ENCODE measurements at places on chromosomes 1 and 21.

DNA sequence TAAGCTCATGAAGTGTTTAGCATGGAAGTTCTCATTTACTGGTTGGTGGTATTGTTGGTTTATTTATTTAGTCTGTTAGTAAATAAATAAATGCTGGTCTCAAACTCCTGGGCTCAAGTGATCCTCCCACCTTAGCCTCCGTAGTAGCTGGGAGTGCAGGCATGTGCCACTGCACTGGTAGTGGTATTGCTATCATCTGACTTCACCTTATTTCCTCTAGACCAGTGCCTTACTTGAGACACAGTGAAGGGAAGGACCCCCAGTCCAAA is 1.4 kb upstream of the SLC2A1 start:
- DNase-seq = no peak

DNA sequence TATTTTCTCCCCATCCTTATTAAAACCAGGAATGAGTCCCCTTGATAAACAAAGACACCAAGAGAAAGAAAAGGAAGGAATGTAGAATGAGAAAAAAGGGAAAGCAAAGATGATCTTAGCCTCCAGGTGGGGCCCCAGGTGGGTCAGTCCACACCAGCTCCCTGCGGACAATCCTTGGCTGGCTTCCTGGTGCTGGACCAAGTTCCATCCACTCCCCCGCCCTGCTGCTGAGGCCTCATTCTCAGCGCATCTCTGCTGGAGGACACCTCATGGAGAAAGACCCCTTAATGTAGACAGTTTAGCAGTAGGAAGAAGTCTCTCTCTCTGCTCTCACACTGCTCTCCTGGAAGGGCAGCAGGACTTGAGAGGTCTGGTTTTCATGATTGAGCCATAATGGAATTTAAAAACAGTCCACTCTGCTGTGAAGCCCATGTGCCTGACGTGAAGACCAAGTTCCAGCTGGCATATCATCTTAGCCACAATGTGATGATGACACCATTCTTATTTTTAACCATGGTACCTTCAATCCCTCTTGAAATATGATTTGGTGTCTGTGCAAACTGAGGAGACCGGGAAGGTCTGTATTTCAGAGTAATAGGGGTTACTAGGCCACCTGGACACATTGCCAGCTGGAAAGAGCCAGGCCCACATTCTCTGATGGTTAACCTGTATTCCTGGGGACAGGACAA is 83.1 kb downstream of the WLS start:
- no peak for DNase-seq

- DNase-seq = no peak
Observed at GRCh38 chr1:118986555-118987467, 1.3 kb downstream of the TBX15 start.

GRCh38 chr1:228873709-228874108 is 138.4 kb downstream of the RHOU start:
- DNase-seq = no peak

- DNase-seq = no peak
Observed at GRCh38 chr1:241531195-241532161, 700 bp upstream of the KMO start.

DNA sequence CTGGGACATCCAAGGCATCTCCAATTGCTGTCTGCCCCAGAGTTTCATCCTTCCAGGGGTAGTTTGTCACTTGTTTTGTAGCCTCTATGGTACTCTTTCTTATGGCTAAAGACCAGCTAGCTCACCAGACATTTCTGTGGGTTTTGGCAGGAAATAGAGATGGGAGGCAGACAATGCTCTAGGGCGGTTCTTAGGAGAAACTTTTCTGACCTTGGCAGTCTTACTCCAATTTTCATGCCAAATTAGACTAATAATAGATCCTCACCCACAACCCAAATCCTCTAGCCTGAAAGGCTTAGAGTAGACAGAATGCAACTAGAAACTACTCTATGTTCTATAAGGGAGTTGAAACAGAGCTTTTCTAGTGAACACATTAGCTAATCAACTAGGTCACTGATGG is 69.8 kb downstream of the LRIG2 start:
- no peak for DNase-seq
